ENCODE measurements at places on chromosomes 2 and 18. TPM values are rescaled to one million over a fixed set of nuclear protein-coding genes. Genes with fewer than 3 reads are reported as not detected.

DNA sequence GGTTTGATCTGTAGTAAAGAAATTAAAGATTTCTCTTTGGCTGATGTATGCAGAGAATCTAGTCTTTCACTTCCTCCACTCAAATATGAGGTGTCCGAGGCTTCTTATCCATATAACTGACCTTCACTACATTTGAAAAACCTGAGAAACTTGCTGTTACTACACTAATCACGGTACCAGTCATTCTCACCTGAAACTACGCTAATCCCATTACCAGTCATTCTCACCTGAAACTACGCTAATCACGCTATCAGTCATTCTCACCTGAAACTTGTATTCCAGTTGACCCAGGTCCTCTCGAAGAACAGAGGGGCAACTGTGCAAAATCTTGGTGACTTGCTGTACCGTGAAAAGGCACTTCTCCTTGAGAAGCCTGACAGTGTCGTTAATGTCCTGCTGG lies 5.1 kb downstream of the MTERF4 start:
- DNase-seq: no peak

DNA sequence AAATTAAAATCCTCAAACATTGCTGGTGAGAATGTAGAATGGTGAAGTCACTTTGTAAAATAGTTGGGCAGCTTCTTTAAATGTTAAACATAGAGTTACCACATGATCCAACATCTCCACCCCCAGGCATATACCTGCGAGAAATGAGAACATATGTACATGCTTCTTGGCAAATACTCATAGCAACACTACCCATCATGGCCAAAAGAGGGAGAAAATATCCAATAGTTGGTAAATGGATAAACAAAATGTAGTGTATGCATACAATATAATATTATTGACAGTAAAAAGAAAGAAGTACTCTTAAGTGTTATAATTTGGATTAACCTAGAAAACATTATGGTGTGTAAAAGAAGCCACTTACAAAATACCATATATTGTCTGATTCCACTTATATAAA lies 185.9 kb downstream of the CDH7 start:
- no peak for DNase-seq

- no peak for DNase-seq
These were observed 30.4 kb upstream of the KLHL29 start for GRCh38 chr2:23354554-23354953.

- DNase-seq: no peak
These were observed 85.5 kb downstream of the HDAC4 start for GRCh38 chr2:239315308-239315707.

DNA sequence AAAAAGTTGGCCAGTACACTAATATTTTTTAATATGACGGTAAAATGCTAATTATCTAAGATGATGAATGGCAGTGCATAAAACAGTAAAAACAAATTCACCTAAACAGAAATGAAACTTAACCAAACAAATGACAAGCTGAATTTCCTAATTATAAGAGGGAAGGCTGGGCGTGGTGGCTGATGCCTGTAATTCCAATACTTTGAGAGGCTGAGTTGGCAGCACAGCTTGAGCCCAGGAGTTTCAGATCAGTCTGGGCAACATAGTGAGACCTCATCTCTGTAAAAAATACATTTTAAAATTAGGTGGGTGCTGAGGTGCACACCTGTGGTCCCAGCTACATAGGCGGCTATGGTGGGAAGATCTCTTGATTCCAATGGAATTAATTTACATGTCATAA lies 120.1 kb downstream of the USP34 start:
- DNase-seq: no peak

DNA sequence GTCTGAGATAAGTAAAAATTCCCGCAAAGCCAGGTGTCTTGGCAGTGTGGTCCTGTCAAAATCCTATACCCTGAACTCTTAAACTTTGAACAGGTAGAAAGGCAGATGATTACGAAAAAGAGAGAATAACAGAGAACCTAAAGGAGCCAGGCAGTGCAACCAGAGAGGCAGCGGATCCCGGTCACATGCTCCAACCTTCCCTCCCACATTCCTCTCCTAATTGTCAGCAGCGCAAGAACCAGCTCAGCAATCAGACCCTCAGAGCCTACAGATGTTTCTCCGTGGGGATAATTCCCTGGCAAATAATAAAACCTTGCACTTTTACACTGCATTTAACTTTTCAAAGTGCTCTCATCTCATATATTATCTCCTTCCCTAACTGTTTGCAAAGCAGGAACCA lies 124.8 kb downstream of the EPHA4 start:
- DNase-seq: peak; percentile 33

- no peak for DNase-seq
These were observed 6.4 kb downstream of the HDAC4 start for GRCh38 chr2:239394346-239394945.

The PCARE gene
- not detected for total RNA-seq

The UGT1A10 gene
- total RNA-seq: not detected

The ING5 gene
- total RNA-seq: 22.7 TPM

The RAB27B gene
- total RNA-seq: 4.0 TPM

GRCh38 chr2:109142416-109143210 lies 13.6 kb downstream of the SH3RF3 start:
- no peak for DNase-seq

The ABCG5 gene
- total RNA-seq: not detected

- DNase-seq: peak; percentile 92
These were observed 113.1 kb downstream of the MREG start for GRCh38 chr2:215900203-215900611.

The USP40 gene
- total RNA-seq: 41.9 TPM

The SERTAD2 gene
- 8.9 TPM for total RNA-seq

The HOXD9 gene
- 2.4 TPM for total RNA-seq

GRCh38 chr2:186342029-186342428 lies 144.0 kb upstream of the ZC3H15 start:
- no peak for DNase-seq

The IL1F10 gene
- not detected for total RNA-seq

The CROCC2 gene
- total RNA-seq: under 0.01 TPM

- DNase-seq: no peak
These were observed 4.5 kb upstream of the STON1 start for GRCh38 chr2:48525269-48525943.

The CRYGC gene
- not detected for total RNA-seq

DNA sequence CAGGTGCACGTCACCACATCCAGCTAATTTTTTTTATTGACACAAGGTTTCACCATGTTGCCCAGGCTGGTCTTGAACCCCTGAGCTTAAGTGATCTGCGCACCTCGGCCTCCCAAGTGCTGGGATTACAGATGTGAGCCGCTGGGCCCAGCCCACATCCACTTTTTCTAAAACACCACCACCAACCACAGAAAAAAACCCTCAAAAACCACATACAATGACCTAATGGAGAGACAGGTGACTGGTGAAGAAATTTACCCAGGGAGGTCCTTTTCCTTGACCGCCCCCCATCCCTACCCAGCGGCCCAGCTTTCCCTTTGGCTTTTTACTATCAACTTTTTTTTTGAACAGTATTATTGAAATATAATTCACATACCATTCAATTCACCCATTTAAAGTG lies 47.9 kb downstream of the CACNB4 start:
- DNase-seq: no peak

The ESPNL gene
- total RNA-seq: 4.5 TPM

The SOWAHC gene
- 20.7 TPM for total RNA-seq

The UGT1A4 gene
- 3.8 TPM for total RNA-seq

DNA sequence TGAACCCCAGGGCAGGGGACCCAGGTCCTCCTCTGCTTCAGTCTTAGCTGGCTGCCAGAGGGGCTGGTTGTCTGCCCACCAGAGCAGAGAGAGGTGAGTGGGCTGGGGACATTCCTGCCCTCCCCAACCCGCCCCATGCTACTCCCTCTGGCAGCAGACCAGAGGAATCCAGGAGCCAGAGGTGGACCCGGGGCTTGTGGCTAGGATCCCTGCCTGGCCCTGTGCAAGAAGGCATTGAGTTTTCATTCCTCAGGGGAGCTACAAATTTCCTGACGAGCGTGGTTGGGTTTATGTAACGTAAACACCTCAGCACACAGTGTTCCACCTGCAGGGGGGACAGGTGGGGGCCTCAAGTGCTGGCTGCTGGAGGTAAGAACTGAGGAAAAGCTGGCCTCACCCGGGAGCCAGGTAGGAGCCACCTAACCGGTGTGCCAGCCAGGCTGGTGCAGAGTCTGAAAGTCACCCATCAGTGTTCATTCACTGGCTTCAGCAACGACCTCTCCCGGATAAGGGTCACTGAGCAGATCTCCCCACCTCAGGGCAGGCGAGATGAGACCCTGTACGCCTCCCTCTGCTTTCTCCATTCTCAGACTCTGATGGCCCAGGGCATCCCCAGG lies 246.8 kb downstream of the DYSF start:
- no peak for DNase-seq

The SDC1 gene
- total RNA-seq: 132 TPM

The MYO5B gene
- total RNA-seq: 50.0 TPM

DNA sequence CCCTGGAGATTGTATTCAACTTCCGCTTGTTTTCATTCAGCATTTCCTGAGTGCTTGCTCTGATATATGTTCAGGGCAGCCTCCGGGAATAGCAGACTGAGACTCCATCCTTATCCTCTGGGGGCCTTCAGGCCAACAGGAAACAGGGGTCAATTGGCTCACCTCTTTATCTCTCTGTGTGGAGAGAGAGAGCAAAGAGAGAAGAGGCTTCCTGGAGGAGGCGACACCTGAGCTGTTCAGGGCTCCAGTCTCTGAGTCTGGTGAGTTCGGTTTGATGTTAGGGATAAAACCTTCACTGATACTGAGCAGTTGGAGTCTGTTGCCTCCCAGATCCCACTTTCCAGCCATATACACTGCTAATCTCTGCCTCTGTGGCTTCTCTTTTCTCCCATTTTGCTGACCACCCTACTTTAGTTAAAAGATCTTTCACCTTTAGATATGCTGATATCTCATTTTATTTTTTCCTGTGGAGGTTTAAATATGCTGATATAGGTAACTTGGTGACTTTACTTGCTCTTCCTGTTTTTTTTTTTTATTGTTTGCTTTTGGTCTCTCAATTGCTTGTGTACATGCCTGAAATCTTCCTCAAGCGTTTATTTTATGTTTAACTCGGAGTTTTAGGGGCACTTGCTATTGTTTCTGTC lies 56.9 kb downstream of the KCNS3 start:
- no peak for DNase-seq
